ENCODE measurements at places on chromosomes 4 and X. TPM values are rescaled to one million over a fixed set of nuclear protein-coding genes. Genes with fewer than 3 reads are reported as not detected.

Gene LRIT3
- total RNA-seq: 0.27 TPM

Gene MND1
- total RNA-seq: not detected

- H3K4me3 ChIP-seq: no peak overlapping the region
- H3K4me1 ChIP-seq: no peaks in the 10 kb centered on the region
- H3K27ac ChIP-seq: no peak overlapping the region
- no peaks in the 10 kb centered on the region for H3K36me3 ChIP-seq
Measured at GRCh38 chrX:133980832-133981588, 4.4 kb downstream of the GPC3 start.

DNA sequence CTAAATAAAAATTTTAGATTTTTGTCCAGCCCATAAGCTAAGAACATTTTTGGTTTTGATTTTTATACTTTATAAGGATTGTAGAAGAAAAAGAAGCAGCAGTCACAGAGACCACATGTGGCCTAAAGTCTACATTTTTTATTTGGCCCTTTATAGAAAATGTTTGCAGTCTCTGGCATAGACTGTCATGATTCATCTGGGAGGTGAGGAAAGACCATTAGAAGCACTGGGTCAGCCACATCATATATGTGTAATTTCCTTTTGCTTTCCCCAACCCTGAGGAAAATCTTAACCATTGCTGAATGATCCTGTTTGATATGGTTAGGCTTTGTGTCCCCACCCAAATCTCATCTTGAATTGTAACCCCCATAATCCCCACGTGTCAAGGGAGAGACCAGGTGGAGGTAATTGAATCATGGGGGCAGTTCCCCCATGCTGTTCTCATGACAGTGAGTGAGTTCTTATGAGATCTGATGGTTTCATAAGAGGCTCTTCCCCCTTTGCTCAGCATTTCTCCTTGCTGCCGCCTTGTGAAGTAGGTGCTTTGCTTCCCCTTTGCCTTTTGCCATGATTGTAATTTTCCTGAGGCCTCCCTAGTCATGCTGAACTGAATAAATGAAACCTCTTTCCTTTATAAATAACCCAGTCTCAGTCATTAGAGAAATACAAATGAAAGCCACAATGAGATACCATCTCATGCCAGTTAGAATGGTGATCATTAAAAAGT lies 12.1 kb upstream of the COPS4 start:
- H3K27me3 ChIP-seq: no peaks in the 10 kb centered on the region
- no peak for DNase-seq
- H3K27ac ChIP-seq: no peak overlapping the region
- H3K4me1 ChIP-seq: no peaks in the 10 kb centered on the region
- no peak overlapping the region for H3K4me3 ChIP-seq
- H3K36me3 ChIP-seq: no peaks in the 10 kb centered on the region

DNA sequence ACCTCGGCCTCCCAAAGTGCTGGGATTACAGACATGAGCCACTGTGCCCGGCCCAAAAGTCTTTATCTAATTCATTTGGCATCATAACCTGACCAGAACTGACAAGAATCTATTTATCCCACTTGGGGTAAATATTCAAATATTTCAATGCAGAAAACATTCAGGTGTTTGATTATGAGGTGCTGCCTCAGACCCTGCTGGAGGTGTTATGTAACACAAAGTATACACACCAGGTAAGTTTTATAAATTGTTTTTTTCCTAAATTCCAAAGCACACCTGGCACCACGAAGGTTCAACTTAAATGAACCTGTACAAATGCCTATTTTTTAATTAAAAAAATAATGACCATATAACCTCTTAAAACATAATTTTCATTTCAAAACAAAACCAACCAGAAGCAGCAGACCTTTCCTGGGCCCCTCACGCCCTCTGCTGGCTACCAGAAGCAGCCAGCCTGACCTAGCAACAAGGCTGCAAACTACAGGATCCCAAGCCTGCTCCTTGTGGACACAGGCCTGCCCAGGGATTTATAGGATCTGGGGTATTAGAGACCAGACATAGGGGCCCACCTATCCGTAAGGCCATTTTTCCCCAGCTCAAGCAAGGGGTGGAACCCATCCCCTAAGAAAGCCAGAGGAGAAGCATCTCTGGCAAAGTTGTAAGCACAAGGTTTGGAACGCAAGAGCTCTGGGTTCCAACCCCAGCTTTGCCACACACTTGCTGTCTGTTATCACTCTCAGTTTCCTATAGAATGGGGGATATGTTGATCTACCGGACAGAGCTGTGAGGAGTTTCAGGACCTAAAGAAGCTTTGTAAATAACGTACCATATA lies 11.7 kb downstream of the OTUD5 start:
- H3K27me3 ChIP-seq: no peaks in the 10 kb centered on the region
- DNase-seq: peak; percentile 19
- H3K4me1 ChIP-seq: no peaks in the 10 kb centered on the region
- H3K36me3 ChIP-seq: no peaks in the 10 kb centered on the region
- H3K4me3 ChIP-seq: no peak overlapping the region

- DNase-seq: no peak
- no peaks in the 10 kb centered on the region for H3K4me1 ChIP-seq
- no peaks in the 10 kb centered on the region for H3K36me3 ChIP-seq
- H3K27me3 ChIP-seq: no peaks in the 10 kb centered on the region
Measured at GRCh38 chrX:47611926-47612325, 7.7 kb downstream of the SYN1 start.

- no peaks in the 10 kb centered on the region for H3K36me3 ChIP-seq
- H3K27me3 ChIP-seq: no peaks in the 10 kb centered on the region
- H3K4me1 ChIP-seq: no peaks in the 10 kb centered on the region
Measured at GRCh38 chr4:149701435-149702156, 114.0 kb downstream of the IQCM start.

GRCh38 chrX:103373581-103373980 lies 2.8 kb upstream of the BEX3 start:
- no peak for DNase-seq
- H3K4me3 ChIP-seq: no peak overlapping the region
- no peaks in the 10 kb centered on the region for H3K4me1 ChIP-seq
- H3K27ac ChIP-seq: no peak overlapping the region
- H3K36me3 ChIP-seq: no peaks in the 10 kb centered on the region

DNA sequence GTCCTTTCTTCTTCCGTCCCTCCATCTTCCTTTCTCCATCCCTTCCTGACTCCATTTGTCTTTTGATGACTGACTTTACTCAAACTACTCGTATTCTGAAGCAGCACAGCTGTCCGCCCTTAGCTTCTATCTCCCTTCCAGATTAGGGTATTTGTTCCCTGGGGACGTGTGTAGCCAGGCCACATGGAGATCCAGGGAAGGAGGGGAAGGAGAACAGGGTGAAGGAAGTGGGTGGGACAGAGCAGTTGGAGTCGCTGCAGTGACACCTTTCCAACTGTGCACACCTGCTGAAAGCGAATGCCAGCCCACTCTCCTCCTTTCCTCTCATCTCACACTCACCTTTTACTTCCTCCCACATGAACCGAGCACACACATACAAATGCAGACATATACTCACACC lies 323.8 kb downstream of the DCTD start:
- no peak overlapping the region for H3K4me3 ChIP-seq
- no peaks in the 10 kb centered on the region for H3K27me3 ChIP-seq
- no peaks in the 10 kb centered on the region for H3K36me3 ChIP-seq
- no peak overlapping the region for H3K27ac ChIP-seq
- no peak for DNase-seq

Gene AFM
- total RNA-seq: not detected

DNA sequence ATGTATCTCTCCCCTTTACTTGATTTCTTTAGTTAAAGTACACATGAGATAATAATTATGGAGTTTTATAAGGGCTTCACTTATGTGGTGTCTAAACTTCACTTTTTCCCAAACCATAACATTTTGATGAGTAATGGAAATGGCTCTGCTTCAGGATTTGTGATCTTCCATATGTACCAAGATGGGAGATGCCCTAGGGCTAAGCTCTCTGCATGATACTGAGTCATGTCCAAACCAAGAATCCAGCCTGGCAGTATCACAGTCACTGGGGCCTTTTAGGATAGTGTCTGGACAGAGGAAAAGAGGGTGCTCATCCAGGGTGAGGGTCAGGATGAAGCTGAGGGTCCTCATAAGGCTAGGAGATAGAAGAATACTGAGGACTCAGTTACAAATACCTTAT lies 47.9 kb upstream of the PAGE3 start:
- no peaks in the 10 kb centered on the region for H3K27me3 ChIP-seq
- H3K36me3 ChIP-seq: no peaks in the 10 kb centered on the region
- no peak for DNase-seq
- H3K27ac ChIP-seq: no peak overlapping the region
- no peaks in the 10 kb centered on the region for H3K4me1 ChIP-seq

GRCh38 chr4:2041239-2042130 lies 17.6 kb upstream of the NAT8L start:
- no peaks in the 10 kb centered on the region for H3K36me3 ChIP-seq
- H3K27ac ChIP-seq: no peak overlapping the region
- peaks cover 6% of the 10 kb centered on the region for H3K4me1 ChIP-seq
- peaks cover 12% of the 10 kb centered on the region for H3K27me3 ChIP-seq

- H3K36me3 ChIP-seq: no peaks in the 10 kb centered on the region
- H3K4me3 ChIP-seq: no peak overlapping the region
- DNase-seq: no peak
Measured at GRCh38 chr4:4677556-4678522, 136.0 kb upstream of the STX18 start.

All from prostate gland (tissue), 2 donors.